ENCODE measurements at places on chromosomes 12 and 14.

GRCh38 chr14:104794631-104794992 is 936 bp downstream of the AKT1 start:
- DNase-seq, result no peak

DNA sequence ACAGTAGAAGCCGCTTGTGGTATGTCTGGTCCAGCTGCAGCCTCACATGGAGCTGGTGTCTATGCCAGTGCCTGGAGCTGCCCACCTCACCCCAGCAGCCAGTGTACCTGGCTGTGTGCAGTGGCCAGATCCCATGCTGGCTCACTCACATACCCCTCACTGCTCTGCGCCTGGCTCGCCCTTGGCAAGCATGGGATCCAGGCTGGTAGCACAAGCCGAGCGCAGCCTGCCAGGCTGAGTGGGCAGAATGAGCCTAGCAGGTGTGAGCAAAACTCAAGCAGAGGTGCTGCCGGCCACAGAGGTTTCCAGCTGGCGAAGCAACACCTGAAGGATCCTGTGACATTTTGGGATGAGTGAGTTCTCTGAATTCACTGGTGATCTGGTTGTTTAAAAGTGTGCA is 5.0 kb upstream of the BTBD7 start:
- no peak for DNase-seq

GRCh38 chr12:67758521-67758920 is 110.0 kb downstream of the DYRK2 start:
- DNase-seq, result no peak

GRCh38 chr12:47652521-47653234 is 53.2 kb downstream of the RPAP3 start:
- DNase-seq, result no peak

DNA sequence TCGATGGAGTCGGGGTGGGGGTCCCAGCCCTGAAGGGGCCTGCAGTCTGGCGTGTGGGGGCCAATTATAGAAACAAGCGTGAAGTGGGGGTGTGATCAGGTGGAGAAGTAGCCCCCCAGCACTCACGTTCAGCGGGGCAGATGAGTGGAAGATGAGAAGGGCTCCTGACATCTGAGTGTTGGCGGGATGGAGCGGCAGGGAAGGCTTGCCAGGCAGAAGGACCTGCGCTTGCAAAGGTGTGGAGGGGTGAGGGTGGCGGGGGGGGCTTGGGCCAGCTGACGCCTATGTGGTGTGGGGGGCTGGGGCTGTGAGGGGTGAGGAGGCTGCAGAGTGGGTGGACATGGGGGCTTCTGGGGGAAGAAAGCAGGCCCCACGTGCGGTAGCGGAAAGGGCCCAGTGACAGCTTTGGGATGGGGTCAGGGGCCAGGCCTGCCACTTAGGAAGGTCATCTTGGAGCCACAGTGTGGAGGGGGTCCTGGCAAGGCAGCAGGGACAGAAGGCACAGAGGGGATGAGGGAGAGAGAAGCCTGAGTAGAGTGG is 22.2 kb upstream of the BEGAIN start:
- DNase-seq, result no peak

- no peak for DNase-seq
Observed at GRCh38 chr12:45726603-45727300, 2.8 kb upstream of the ARID2 start.

GRCh38 chr12:7899755-7900154 is 27.0 kb upstream of the SLC2A14 start:
- DNase-seq, result no peak

DNA sequence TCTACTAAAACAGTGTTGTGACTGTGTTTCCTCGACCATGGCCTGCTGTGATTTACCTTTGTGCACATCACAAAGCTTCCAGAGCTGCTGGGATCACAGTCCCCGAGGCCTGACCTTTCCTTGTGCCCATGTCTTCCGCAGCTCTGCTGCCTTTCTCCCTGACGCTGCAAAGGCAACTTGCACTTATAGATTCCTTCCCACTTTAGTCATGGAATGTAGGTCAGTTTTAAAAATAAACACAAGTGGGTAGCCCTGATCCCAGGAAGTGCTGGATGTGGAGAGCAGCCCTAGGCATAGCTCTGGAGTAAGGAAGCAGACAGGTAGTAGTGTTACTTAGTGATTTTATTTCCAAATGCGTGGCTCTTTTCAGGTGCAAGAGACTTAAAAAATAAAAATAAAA is 825.7 kb downstream of the AACS start:
- no peak for DNase-seq

GRCh38 chr14:103848175-103849077 is 1.1 kb upstream of the PPP1R13B start:
- DNase-seq, result no peak

DNA sequence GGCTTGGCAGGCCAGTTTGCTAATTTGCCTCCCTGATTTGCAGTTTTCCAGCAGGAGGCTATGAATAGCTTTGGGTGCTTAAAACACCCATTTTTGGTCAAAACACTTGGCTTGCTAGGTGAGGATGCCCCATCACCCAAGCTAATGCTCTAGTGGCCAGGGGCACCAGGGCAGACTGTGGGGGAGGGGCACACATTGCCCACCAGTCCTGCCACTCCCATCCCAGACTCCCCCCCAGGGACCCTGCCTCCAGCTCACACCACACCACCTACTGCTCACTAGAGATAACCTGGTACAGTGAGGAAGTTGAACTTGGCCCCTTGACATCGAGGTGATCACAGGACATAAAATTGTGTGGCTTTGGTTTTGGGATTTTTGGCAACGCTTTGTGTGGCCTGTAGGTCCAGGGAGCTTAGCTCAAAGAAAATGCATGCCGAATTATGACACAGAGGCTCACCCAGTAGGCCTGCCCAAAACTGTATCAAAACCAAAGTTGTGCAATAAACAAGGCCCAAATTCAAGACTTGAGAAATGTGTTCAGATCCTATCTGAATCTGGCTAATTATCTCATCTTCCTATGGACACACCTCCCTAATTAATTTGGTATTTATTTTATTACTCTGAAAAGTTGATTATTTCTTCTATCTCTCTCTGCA is 4.3 kb downstream of the NUAK1 start:
- DNase-seq, result no peak

- no peak for DNase-seq
Observed at GRCh38 chr12:9367201-9367600, 159.0 kb upstream of the PZP start.

- DNase-seq, result no peak
Observed at GRCh38 chr12:104756901-104757300, 201.2 kb downstream of the SLC41A2 start.

GRCh38 chr14:76591266-76591665 is 170.0 kb upstream of the VASH1 start:
- no peak for DNase-seq

DNA sequence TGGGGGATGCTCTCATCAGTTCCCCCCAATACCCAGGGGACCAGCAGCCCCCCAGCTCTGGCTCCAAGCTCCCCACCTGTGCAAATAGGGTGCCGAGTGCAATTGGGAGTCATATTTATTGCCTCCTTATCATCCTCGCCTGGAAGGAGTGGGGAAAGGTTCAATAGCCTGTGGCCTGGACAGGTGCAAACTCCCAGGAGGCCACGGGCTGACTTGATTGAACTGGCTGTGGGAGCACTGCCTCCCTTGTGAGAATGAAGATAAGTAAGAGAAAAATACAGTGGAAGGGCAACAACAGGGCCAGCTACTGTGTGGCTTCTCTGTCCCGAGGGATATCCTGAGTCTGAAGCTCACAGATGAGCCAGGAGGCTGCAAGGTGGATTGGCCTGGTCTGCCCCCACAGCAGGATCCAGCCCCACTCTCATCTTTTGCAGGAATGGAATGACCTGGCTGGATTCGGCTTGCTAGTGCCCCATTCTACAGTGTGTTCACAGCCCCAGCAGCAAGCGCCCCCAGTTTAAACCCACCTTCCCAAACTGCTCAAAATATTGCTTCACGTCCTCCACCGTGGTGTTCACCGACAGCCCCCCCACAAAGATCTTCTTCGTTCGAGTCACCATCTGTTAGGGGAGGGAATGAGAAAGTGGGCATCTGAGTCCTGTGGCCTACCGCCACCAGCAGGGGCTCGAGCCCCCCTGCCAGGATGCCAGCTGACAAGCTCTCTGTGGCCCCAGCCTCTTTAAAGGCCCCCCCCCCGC is 6.3 kb downstream of the MSI1 start:
- DNase-seq, result no peak

- no peak for DNase-seq
Observed at GRCh38 chr12:125856896-125857295, 791.7 kb downstream of the AACS start.

GRCh38 chr14:55688566-55688965 is 108.6 kb downstream of the KTN1 start:
- DNase-seq, result no peak

GRCh38 chr12:120116441-120116791 is at the start of gene RAB35:
Gene RAB35 (minus strand): TSS chr12:120116753. CDS start chr12:120116650, 103 bp downstream.
- DNase-seq, result no peak

GRCh38 chr12:6635375-6635855 is 344 bp downstream of the LPAR5 start:
- DNase-seq, result peak; percentile 46

DNA sequence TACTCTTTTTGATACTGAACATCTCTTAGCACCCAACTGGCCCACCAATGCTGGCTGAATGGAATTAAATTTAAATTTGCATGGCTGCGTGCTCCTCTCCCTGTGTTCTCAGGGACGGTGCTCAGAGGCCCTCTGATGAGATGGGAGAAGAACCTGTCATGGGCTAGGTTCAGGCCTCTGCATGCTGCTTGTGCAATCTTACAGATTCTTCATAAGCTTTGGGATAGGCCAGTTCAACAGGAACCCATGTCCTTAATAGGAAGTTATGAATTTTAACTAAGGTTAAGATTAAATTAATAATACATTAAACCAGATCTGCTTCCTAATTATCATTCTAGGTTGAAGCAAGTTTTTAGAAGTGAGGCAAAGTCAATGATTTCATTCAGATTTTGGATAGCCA is 119.7 kb upstream of the LRIG3 start:
- DNase-seq, result no peak

GRCh38 chr12:45349916-45350315 is 134.0 kb downstream of the ANO6 start:
- DNase-seq, result no peak

DNA sequence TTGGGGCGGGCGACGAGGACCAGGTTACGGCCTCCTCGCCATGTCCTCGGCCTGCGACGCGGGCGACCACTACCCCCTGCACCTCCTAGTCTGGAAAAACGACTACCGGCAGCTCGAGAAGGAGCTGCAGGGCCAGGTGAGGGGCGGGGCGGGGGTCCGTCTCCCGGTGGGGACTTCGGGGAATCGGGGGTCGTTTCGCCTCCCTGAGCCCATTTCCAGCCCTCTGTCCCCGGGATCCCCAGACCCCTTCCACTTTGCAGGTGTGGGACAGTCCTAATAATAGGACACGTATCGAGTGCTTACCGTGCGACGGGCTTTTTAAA is 380 bp downstream of the ANKRD13A start:
- no peak for DNase-seq

GRCh38 chr12:97650242-97650641 is 187.6 kb downstream of the RMST start:
- no peak for DNase-seq

GRCh38 chr14:88044776-88045446 is 40.0 kb downstream of the GPR65 start:
- no peak for DNase-seq

- DNase-seq, result no peak
Observed at GRCh38 chr14:32805979-32806378, 132.7 kb upstream of the NPAS3 start.

GRCh38 chr12:22527999-22528398 is 16.3 kb downstream of the C2CD5 start:
- no peak for DNase-seq

DNA sequence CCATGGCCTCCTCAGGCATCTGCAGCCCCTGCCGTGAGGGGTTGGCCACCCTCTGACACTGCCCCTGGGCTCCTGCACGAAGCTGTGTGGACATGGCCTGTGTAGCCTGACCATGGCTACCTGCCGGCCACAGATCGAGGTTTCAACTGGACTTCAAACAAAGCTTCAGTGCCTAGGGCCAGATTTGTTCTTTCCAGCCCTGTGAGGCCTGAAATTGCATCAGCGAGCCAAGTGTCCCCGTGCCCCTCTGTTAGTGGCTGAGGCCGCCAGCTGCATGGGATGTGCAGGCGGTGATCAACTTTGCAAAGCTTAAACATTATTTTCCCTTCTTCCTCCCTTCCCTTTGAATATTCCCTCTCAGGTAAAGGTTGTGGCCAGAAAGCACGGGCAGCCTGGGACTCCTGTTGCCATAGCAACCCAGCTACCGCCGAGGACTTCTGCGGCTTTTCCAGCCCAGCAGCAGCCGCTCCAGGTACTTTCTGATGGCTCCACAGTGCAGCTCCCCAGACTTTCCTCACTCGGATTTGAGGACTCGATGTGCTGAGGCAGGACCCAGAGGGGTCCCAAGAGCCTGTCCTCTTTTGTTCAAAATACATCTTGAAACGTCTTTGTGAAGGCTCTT is 35.8 kb downstream of the DDX51 start:
- DNase-seq, result no peak

DNA sequence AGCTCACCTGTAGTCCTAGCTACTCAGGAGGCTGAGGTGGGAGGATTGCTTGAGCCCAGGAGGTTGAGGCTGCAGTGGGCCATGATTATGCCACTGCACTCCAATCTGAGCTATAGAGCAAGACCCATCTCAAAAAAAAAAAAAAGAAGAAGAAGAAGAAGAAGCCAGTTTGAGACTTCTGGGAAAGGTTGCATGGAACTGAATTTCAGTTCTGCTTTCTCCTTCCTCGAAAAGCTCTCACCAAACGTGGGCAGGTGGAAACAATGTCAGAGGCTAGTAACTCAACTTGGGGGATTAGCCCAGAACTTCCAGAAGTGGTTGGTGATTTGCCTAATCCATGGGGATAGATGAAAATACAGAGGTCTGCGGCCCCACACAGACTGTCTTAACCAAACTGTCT is 18.7 kb downstream of the FLVCR2 start:
- DNase-seq, result no peak

GRCh38 chr14:92122761-92123160 is 992 bp downstream of the CPSF2 start:
- DNase-seq, result no peak

- no peak for DNase-seq
Observed at GRCh38 chr12:131613678-131614077, 97.2 kb upstream of the SFSWAP start.

DNA sequence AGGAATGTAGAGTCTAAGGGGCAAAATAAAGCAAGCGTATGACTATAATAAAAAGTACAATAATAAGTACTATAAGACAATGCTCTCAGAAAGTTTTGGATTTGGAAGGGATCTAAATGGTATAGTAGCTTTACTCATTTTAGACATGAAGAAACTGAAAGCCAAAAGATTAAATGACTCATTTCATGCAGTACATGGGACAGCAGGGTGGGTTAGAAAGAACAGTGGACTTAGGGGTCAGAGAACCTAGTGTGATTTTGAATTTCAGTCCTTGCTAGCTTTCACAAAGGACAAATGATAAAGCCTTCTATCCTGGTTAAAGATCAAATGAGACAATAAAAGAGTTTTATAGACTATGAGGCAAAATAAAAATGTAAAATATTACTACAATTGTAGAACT is 6.8 kb upstream of the LEMD3 start:
- no peak for DNase-seq

Measured in stimulated activated CD8-positive, alpha-beta memory T cell treated with anti-CD3 and anti-CD28 coated beads, Interleukin-7, amount 100 ng/mL, for 1 hour (primary cell).